Karpas-422 (cell line): ENCODE measurements at places on chromosomes 6 and 20.

DNA sequence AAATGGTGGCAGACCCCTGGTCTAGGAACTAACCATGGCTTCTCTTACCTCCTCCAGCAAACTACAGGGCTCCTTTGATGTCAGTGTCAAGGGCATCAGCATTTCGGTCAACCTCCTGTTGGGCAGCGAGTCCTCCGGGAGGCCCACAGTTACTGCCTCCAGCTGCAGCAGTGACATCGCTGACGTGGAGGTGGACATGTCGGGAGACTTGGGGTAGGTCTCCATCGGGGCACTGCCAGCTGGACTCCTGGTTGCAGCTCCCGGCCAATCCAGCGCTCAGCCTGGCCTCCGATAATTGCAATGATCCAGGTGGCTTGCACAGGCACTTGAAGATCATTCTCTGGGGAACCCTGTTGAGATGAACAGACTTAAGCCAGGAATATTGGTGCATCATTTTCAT is 7.9 kb downstream of the LBP start:
- no peak for DNase-seq

- no peak for DNase-seq
These were observed 25.4 kb downstream of the ZMYND8 start for GRCh38 chr20:47330933-47331708.

DNA sequence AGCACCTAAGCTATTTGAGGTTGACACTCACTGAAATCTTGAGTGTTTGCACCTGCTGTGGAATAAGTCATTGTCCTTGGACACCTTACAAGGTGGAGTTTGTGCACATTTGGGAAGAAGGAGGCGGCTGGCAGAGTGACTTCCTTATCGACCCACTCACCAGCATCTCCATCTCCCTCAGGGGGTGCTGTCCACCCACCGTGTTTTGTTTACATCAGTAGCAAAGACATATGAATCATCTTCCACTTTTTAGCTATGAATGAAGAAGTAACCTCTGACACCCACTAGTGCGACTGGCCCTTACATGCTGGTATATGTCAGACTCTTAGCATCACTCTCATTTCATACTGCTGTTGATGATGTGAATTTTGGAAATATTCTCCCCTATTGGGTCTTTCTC is 119.5 kb upstream of the SGK1 start:
- DNase-seq: no peak

DNA sequence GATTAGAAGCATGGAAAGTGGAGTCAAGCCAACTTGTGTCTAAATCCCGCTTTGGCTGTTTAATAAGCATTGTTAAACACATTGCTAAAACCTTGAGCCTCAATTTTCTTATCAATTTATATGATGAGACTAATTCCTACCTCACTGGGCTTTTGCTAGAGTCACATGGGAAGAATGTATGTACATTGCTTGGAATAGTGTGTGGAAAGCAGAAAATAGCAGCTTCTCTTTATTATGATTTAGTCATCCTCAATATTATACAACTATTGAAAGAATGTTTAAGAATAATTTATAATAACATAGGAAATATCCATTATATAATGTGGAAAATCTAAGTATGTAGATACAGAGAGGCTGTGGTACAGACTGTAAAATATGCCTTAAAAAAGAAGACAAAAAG is 313.0 kb upstream of the CDYL start:
- no peak for DNase-seq

- DNase-seq: no peak
These were observed 204.7 kb upstream of the ARG1 start for GRCh38 chr6:131368198-131368911.

- DNase-seq: no peak
These were observed 61.9 kb downstream of the CBFA2T2 start for GRCh38 chr20:33551778-33552177.

DNA sequence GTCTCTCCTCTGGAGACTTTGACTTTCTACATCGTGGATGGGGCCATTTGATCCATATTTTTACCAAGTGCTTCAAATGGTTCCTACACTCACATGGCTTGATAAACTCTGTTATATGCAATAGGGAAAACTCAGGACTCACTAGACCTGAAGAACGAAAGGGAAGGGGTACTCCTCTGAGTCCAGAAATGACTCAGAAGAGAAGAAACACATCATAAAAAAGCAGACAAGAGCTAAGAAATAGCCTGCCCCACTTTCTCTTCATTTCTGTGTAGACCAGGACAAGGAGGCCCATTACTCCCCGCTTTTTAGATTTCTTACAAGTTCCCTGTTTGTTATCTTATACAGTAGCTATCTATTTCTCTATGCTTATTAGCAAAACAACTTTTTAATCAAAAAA is 369.8 kb upstream of the ARID1B start:
- no peak for DNase-seq

DNA sequence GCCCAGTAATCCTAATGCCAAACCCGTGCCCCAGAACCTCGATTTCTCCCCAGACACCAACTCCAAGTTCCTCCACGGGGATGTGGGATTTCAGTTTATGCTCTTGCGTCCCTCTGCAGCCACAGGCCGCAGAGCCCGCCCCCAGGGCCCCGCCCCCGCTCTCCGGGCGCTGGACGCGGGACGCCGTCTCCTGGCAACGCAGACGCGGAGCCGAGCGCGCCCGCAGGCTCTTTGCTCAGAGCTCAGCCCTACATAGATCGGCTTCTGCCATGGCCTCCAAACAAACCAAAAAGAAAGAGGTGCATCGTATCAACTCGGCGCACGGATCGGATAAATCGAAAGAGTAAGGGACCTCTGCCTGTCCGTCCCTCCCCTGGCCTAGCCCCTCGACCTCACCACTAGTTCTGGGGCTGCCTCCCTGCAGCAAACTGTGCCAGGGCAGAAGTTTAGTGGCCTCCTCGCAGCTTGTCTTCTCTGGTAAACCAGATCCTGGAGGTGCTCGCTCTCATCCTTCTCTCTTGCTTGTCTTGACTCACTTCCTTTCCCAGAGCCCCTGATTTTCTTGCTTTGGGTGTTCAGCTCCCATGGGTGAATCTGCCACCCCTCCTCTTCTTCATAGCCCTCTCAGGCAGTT is at the start of gene ADGB:
Gene ADGB, plus strand, starts transcription at position 201 of the 634 bp plus-strand sequence. Its CDS starts 69 bp downstream, at position 270.
- DNase-seq: no peak

GRCh38 chr6:103983860-103984259 is 875.9 kb downstream of the HACE1 start:
- DNase-seq: no peak

DNA sequence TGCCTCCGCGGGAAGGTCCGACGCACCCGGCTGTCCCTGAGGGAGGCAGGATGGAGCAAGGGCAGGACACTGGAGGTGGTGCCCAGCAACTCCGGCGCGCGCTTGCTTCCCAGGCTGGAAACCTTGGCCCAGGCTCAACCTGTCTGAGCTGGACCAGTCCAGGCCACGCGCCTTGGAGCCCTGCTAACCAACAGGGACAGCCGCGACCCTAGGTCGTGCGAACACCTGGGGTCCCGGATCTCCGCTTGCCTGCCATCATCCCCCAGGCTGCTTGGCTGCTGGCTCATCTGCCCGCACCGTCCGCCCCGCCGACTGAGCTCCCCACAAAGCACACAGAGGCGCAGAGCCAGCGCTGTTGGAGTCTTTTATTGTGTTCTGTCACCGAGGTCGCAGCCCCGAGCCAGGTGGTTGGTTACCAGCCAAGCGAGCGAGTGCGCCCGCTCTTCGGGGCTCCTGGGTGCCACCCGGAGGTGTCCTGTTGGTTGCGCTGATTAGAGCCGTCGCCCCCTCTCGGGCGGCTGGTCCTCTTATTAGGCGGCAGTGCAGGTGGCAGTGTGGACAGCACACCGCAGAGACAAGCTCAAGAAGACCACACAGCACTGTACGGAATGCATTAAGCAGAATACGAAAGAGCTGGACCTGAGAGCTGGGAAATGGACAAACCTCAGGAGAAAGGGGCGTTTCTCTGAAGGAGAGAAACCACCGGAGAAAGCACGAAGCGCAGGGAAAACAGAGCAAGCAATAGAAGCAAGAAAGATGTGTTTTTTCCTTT is 3.8 kb downstream of the COL12A1 start:
- no peak for DNase-seq

DNA sequence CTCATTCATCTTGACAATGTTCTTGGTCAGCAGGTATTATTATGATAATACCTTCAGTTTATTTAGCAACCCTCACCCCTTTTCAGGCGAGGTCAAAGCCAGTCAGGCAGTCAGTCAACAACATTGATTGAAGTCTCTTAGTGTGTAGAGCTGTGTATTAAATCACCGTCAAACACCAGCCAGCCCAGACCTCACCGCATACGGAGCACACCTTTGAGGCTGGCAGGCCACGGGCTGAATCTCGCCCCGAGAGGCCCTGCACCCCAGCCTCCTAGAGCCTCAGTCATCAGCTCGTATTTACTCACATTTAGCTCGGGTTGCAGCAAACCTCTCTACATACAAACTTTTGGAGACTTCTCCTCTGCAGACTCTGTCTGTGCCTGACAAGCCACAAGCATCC is 36.0 kb upstream of the FOXA2 start:
- no peak for DNase-seq

GRCh38 chr6:113017353-113017752 is 670.2 kb downstream of the RFPL4B start:
- no peak for DNase-seq

DNA sequence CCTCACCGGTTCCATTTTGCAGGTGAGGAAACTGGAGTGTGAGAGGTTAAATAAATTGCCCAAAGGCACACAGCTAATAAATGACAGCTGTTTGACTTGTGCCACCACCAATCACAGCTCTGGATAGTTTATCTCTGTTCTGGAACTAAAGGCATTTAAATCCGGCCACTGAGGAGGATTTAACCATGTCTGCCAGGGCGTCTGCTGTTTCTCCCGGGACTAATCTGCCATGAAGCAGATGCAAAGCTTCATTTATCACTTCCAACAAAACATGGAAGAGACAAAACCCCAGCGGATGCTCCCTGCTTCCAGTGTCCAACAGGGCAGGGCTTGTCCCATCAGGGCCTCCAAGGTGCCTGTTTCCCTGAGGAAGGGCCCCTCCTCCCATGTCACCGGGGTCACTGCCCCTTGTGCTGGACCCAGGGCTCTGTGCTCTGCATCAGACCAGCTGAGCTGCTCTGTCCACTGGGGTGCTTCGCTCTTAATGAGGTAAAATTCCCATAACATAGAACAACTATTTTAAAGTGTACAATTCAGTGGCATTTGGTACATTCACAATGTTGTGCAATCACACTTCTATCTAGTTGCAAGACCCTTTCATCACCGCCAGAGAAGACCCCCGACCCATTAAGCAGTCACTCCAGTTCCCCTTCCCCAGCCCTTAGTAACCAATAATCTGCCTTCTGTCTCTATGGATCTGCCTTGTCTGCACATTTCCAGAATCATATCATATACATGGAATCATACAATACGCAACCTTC is 244.3 kb downstream of the PTPRT start:
- no peak for DNase-seq

GRCh38 chr6:22886650-22887581 is 317.6 kb downstream of the HDGFL1 start:
- no peak for DNase-seq

GRCh38 chr6:111989743-111990142 is 64.2 kb upstream of the CCN6 start:
- DNase-seq: no peak

DNA sequence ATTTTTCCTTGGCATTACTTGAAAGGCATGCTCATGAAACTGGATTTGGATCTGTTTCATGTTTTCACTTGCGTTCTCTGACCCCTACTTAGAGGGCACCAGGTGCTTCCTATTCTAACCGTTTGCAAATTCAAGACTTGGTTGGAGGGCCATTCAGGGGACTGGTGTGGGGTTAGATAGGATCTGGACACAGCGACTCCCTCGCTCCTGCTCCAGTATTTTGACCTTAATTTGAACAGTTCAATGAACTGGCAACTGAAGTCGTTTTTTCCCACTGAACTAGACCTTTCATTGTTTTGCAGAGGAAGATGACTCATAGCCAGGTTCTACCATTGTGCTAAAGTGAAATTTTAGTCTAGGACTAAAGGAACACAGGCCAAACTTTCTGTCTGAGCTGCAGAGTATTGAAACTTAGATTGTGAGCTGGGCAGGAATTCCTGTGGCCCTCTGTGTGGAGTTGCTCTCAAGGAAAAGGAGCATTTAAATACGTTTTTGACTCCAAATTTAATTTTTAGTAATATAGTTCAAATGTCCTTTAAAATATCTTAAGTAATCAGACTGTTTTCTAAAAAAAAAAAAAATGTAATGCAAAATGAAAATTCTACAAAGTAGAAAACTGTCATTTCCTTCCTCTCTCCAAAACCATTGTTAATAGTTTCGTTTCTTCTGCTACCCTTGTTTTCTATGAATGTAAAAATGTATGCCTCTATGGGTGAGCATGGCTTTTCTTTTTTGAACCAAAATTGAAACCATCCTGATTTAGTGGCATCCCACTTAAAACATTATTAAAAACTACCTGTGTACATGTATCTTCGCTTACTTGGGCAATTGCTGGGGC is 64.8 kb downstream of the UTRN start:
- no peak for DNase-seq

DNA sequence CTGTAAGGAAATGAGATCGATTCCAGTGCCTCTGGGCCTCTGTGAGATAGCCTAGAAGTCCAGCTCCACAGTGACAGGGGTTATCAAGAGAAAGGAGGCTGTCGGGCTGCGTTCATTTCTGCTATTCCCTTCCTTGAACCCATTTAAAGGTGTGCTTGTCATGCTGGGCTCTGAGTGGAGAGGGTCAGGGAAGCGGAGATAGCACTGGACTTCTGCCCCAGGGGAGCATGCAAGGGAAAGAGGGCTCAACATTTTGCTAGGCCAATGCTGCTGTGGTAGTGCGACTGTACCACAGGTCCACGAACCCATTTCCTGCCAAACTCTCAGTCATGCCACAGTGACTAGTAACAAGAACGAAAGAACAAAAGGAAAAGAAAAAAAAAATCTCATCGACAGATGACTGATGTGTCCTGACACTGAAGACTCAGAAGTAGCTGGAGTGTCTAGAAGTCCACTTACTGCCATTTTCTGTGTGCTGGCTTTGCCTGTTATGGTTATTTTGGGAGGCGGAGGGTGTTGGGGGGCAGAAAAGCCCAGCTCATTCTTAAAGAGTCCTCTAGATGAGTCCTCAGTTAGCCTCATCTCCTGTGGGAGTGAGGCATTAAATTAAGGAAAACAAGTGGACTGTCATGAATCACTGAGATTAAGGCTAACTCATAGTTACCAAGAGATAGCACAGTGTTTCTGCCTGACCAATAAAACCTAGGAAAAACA is 8.1 kb downstream of the NEDD9 start:
- no peak for DNase-seq

DNA sequence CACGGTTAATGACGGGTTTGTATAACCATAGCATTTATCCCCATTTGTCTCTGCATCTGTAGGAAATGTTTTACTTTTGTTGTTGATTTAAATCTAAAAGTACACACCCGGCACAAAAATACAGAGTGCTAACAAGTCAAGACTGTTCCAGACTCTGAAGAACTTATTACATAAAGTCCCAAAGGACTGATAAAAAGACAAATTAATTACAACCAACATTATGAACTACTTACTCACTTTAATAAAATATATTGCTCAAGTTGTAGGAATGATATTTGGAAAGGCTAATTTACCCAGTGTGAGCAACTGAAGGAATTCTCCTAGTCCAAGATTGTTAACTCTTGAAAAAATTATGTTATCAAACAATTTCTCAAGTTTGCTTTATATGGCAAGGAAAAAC is 115.6 kb downstream of the KIF13A start:
- no peak for DNase-seq

- DNase-seq: no peak
These were observed 486.3 kb upstream of the MARCKS start for GRCh38 chr6:113370508-113371502.

- no peak for DNase-seq
These were observed 164.9 kb upstream of the RREB1 start for GRCh38 chr6:6942831-6943230.
